ENCODE measurements at places on chromosomes 13 and 19.

GRCh38 chr19:33859016-33859415 is 62.3 kb downstream of the KCTD15 start:
- DNase-seq, result no peak

GRCh38 chr13:42602906-42603305 is 29.0 kb downstream of the TNFSF11 start:
- no peak for DNase-seq

- peak; percentile 74 for DNase-seq
These were observed 68.6 kb downstream of the FOXO1 start for GRCh38 chr13:40597735-40598365.

DNA sequence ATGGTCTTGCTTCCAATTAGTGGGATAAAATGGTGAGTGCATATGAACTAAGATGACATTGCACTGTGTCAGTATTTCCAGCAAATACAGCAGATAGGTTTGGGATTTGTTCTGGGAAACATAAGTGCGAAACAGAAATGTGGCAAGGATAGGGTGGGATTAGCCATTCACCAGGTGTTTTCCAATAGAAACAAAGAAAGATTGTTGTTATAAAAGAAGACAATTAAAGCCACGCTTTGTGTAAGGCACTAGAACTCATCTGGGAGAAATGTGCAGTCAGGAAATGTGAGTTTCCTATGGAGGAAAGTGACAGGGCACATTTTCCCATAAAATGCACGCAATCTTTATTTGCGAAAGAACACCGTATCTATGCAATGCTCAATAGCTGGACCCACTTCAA is 1547.8 kb downstream of the EFNB2 start:
- no peak for DNase-seq

- DNase-seq, result no peak
These were observed 17.5 kb downstream of the LATS2 start for GRCh38 chr13:21043898-21044297.

All from breast epithelium (tissue), 4 donors.